ENCODE measurements at places on chromosomes 16 and 17.

DNA sequence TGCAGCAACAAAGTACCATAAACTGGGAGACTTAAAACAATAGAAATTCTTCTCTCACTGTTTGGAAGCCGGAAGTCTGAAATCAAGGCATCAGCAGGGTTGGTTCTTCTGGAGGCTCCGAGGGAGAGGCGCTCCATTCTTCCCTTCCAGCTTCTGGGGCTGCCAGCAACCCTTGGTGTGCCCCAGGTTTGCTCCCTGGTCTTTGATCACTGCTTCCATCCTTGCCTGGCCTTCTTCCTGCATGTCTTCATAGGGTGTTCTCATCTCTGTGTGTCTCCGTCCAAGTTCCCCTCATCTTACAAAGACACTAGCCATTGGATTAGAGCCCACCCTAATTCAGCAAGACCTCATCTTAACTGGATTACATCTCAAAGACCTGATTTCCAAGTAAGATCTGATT, 35.3 kb upstream of the LRRC75A start:
- no peak for DNase-seq

DNA sequence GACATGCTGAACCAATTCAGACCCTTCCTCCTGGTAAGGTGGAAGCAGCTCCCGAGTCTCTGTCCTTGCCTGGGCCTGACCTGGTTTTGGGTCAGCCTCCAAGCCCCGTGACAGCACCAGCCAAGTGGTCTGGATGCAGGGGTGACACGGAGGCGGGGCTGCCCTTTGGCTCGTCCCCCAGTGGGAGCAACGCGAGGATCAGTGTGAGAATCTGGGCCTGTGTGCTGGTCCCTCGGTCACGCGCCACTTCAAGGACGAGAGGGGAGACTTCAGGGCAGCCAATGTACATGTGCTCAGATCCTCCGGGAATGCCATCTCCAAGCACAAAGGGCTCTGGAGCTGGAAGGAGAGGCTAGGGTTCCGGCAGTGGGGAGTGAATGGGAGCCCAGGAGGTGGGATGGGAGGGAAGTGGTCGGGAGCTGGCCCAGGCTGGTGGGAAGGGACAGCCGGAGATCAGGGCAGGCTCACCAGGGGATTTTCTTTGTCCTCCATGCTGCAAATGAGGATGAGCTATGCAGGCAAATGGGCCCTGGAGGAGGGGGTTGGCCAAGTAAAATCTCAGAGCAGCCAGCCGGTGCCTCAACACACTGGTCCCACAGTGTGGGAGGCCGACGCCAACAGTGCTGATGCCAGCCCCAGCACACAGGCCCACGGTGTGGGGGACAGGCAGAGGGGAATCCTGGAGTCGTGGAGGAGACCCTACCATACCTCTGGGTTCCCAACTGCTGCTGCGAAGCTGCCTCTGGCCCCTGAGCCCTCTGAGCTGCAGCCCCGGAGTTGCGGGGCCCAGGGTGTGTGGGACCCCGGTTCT, 4.2 kb upstream of the NDRG4 start:
- DNase-seq = no peak

DNA sequence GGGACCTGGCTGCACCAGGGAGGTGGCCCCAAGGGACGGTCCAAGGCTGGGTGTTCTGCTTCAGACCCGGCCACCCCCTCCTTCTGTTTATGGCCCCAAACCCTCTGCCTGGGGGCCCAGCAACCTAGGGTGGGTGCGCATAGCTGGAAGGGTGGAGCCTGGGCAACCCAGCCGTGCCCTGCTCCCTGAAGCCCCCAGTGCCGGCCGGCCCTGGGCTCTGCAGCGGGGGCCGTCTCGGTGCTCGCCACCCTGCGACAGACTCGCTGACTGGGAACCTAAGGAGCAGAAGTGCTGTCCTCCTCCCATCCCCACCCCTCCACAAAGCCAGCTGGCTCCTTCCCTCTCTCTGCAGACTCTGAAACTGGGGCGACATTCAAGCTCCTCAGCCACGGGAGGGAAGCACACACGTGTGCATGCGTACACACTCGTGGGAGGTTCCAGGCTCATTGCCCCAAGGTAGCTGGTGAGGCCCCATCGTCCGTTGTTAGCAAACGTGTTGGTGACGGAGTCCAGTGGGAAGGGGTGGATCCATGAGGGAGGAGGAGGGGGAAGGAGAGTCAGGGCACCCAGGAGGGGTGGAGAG, 43.4 kb downstream of the ENGASE start:
- DNase-seq = no peak

- no peak for DNase-seq
These were observed 40.2 kb downstream of the SMG6 start for GRCh38 chr17:2263183-2264066.

GRCh38 chr17:39675390-39676082, 7.3 kb downstream of the PNMT start:
- DNase-seq = no peak

GRCh38 chr17:2048805-2049204, 6.1 kb upstream of the HIC1 start:
- DNase-seq = no peak

- no peak for DNase-seq
These were observed 146.5 kb downstream of the RGS9 start for GRCh38 chr17:65283704-65284103.

- no peak for DNase-seq
These were observed 12.0 kb downstream of the ARHGEF15 start for GRCh38 chr17:8322061-8322460.

DNA sequence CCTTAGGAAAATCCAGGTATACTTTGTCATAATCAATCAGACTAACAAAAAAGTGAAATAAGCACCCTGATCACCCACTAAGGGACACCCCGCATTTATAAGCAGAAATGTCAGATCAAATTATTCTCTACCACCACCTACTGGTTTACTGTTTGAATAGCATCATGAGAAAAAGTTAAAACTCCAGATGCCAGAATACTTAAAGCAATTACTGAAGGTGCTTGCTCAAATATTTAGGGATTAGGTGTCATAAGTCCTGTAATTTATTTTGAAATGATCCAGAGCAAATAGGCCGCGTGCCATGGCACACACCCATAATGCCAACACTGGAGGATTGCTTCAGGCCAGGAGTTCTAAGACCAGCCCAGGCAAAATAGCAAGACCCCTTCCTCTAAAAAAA, 2.3 kb downstream of the TOP2A start:
- peak; percentile 68 for DNase-seq
